NCI-H1092 treated with DMSO at 0.1 percent for 48 hours (cell line): ENCODE measurements at places on chromosomes 7 and 10.

DNA sequence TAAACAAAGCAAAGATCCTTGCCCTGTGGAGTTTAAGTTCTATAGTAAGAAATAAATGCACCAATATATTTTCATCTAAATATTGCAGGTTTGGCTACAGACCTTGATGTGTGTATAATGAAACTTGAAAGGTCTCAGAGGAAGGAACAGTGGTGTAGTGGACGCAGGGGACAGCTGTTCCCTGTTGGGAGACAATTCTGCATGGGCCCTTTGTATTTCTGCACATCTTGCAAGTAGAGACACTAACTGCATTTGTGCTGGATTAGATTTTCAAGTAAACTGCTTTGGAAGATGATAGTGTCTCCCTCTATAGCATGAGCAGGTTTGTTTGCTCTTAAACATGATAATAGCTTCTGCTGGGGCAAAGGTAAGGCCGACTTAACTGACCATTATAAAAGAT lies 57.5 kb upstream of the FAM133B start:
- DNase-seq, result no peak

GRCh38 chr7:66727058-66727457 lies 13.5 kb upstream of the RABGEF1 start:
- no peak for DNase-seq

GRCh38 chr7:70052691-70053090 lies 454.4 kb downstream of the AUTS2 start:
- DNase-seq, result no peak

DNA sequence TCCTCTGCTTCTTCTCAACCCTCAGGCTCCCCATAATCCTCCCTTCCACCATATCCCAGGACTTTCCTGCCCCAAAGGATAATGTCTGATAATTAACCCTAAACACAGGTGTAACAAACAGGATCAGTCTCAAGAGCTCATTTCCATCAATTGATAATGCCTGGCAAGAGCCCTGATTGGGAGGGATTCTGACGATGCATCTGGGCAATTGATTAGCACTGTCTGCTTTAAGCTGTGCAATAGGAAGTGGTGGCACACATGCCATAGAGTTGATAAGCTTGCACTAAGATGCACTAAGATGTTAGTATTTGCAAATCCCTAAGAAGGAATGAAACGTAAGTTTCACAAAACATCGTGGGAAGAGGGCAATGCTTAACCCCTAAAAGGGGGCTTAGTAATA lies 27.4 kb upstream of the EGR2 start:
- no peak for DNase-seq

GRCh38 chr10:114624951-114625780 lies 32.9 kb downstream of the ABLIM1 start:
- no peak for DNase-seq

GRCh38 chr10:52030051-52030790 lies 283.9 kb upstream of the DKK1 start:
- no peak for DNase-seq

DNA sequence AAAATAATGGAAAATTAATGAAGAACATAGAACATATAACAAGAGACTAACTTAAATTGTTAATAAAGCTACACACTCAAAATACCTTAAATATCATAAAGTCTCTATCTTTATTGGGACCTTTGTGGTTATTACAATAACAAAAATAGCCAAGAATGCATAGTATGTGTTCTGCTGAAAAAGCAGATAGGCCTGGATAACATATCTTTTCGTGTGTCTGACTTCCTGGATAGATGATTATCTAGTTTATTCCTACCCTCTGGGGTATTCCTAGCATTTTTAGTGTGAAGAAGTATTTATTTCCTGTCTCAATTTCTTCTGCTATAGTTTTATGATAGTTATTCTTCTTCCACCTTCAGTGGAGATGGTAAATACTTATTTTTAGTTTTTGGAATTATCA lies 36.5 kb downstream of the CALCR start:
- DNase-seq, result no peak

- no peak for DNase-seq
These were observed 7.2 kb upstream of the ADAM22 start for GRCh38 chr7:87926581-87927461.

GRCh38 chr10:75407713-75408508 lies 6.3 kb upstream of the ZNF503 start:
- DNase-seq, result no peak

DNA sequence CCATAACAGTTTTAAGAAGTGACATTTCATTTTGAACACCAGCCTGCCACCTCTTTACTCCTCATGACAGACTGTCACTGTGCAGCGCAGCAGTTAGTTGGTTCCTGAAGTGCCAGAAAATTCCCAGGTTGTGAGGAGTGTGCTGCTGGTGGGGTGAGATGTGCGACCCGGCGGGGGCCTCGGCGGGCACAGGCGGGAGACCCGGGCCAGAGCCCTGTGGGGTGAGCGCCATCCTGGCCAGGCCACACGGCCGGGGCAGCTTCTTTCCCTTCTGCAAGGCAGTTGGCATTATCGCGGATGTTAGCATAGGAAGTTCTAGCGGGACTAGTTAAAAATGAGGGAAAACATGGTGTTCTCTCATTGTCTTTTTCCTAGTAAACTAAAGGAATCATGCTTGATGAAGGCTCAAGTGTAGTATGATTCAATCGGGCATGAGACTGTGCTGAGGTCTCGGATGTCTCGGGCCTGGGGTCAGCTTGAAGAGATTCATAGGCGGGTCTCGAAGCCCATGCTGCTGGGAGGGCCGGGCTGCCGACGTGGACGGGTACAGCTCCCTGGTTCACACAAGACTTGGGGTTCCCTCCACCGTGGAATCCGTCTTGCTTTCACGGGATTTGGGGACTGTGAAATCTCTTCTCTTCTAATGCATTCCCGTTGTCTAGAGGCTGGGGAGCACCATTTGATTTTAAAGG lies 56.1 kb downstream of the MGMT start:
- DNase-seq, result no peak

- DNase-seq, result no peak
These were observed 112.9 kb downstream of the SAMD9 start for GRCh38 chr7:93004906-93005305.

DNA sequence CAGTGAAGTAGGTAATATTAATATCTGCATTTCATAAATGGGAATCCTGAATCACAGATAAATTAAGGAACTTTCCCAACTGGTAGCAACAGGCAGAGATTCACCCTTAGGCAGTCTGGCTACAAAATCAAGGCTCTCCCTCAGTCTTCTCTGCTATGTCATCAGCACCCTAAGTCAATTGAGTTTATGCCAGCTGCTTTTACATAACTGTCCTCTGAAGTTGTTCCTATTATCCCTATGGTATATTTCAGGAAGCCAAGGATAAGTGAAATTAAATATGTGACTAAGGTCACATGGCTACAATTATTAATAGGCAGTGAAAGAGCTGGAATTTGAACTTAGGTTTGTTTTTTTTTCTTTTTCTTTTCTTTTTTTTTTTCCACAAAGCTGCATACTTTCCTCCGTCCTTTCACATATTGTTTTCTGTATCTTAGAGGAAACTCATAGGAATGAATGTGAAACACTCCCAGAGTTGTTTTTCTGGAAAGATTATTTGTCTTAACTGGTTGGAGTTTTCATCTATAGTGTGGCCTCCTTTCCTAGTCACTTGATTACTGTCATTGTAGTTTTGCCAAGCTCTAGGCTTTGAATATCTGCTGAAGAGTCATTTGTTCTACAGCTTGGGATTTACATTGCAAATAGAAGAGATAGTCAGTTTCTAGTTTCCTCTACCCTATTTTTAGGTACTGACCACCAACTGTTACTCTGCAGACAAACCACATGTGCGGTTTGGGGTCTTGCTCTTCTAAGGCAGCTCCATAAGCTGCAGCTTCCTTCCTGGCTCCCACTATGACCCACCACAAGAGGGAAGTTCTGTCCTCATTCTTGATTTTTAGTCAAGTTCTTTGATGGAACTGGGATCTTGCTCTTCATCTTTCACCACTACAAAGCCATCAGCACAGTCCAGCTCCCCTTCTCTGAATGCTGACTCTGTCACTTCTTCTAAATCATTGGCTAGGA lies 338.0 kb upstream of the KIAA1217 start:
- no peak for DNase-seq

DNA sequence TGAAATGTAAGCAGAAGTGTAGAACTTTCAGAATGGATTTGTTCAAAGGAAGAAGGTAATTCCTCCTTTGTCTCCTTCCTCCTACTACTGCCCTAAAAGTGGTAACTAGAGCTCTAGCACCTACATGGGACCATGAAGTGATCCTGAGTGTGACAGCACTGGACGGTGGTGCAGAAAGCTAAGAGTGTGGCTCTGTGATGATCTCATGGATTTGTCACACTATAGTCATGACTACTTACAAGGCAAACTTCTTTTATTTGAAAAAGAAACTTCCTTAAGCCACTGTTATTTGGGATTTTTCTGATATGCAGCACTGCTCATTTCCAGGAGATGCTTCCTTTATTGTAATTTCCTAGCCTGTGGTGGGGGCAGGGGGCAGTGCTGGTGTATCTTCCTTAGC lies 5.8 kb upstream of the FHIP2A start:
- DNase-seq, result no peak

- no peak for DNase-seq
These were observed 132.4 kb downstream of the KIAA1217 start for GRCh38 chr10:24341371-24341770.

DNA sequence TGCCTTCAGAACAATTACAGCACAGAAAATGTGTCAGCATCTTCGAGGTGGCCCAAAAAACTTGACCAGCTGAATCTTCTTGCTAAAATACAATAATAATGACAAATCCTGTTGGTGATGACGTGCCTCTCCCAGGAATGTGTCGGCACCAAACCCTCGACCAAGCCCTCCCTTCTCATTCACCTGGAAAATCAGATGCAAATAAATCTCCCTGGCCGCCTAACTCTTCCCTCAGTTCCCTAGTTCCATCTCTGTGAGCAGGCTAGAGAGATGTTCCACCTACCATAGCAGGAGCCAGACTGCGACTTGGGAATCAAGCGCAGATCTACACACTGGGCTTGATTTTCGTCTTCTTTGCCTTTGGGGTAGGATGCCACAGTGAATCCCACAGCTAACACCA lies 4.1 kb downstream of the PRSS1 start:
- no peak for DNase-seq

GRCh38 chr10:7956508-7956907 lies 98.0 kb upstream of the GATA3 start:
- DNase-seq, result no peak

- DNase-seq, result peak; percentile 52
These were observed at the start of gene PITX3 for GRCh38 chr10:102241444-102242117. PITX3 (minus strand) TSS chr10:102241512; CDS start chr10:102232080, 9,432 bp downstream.

DNA sequence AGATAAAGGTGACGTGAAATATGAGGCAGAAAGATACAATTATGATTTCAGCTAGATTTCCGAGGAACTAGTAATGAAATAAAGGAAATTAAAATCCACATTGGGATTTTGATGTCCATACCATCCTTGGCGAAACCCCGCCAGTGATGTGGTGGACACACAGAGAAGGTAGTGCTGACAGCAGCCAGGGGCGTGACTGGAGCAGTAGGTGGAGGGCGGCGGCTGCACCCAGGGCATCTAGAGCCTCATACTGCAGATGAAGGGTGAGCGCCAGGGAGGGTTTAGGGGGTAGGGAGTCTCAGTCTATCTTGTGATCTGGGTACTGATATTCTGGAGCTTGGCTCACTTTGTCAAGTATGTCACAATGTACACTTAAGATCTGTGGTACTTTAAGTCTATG lies 855.5 kb upstream of the POM121L12 start:
- no peak for DNase-seq

GRCh38 chr10:25059990-25060389 lies 43.6 kb downstream of the THNSL1 start:
- no peak for DNase-seq

DNA sequence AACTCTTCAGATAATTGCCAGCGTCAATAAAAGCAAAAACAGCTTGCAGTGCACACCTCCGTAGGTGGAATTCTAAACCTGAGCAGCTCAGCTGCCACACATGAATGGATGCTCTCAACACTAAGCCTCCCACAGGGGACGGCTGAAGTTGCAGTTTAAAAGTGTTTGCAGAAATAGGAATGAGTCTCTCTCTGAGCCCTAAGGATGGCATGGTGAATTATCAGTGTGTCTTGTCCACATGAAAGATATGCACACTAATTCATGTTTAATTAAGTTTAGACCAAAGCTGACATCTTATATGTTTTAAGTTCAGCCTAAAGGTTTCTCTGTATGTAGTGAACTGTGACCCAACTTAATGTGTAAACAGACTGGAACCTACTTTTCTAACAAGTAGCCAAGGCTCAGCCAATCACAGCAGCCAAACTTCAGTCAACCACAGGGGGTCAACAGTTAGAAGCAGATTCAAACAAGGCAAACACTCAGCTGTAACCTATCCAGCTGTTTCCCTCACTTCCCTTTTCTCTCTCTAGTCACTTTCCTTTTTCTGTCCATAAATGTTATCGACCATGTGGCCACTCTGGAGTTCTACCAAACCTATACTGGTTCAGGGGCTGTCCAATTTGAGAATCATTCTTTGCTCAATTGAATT lies 38.1 kb downstream of the CTTNBP2 start:
- peak; percentile 80 for DNase-seq

DNA sequence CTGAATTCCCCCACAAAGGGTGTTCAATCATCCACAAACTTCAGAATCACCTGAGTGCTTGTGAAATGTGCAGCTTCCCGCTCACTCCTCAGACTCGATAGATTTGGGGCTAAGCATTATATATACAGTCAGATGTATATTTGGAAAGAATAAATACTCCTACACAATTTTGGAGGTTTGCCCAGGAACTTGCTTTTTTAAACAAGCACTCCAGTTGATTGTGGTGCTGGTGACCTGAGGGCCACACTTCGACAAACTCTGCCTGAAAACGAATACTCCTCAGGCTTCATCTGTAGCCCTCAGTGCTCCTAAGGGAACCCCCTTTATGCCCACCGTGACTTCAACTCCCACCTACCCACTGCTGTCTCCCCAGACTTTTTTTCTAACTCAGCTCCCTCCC lies 211.6 kb downstream of the INHBA start:
- DNase-seq, result no peak

DNA sequence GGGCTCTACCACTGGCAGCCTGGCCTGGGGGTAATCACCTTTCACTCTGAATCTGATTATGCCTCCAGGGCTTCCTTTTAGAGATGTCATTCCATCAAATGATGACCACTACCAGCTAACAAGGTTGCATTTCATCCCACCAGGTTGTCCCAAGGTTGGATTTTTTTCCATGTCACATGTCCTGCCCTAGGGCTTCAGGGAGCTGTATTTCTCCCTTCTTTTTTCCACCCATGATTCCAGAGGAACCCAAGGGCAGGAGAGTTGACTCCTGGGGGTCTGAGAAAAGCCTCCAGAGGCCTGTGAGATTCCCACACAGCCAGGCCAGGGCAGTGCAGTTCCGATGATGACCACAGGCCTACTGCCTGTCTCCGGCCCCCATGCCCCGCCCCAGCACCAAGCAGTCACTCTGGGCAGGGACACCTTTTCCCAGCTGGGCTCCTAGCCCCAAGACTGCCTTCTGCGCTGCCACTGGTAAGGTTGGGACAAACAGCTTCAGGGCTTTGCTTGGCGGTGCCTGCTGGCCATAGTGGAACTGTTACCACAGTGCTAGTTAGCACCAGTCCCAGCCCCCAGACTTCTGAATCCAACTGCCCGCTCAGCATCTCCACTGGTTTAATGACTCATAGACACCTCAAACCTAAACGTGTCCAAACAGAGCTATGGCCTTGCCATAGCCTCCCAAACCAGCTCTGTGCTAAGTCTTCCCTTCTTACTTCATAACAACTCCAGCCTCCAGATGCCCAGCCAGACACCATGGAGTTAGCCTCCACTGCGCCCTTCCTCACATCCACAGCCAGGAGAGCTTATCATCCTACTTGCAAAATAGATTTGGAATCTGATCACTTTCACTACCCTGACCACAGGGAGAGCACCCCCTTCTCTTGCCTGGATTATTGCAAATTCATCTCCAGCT lies 133.7 kb downstream of the ARHGAP22 start:
- DNase-seq, result no peak

GRCh38 chr10:106504536-106504935 lies 660.0 kb downstream of the SORCS1 start:
- no peak for DNase-seq

GRCh38 chr7:28407651-28408050 lies 4.7 kb upstream of the CREB5 start:
- DNase-seq, result no peak
